ENCODE measurements at places on chromosomes 5 and 9. TPM values are rescaled to one million over a fixed set of nuclear protein-coding genes. Genes with fewer than 3 reads are reported as not detected.

SHLD3 gene
- total RNA-seq = 3.1 TPM

STPG3 gene
- not detected for total RNA-seq

CTXN3 gene
- not detected for total RNA-seq

FOXD4 gene
- not detected for total RNA-seq

ERAP2 gene
- 7.0 TPM for total RNA-seq

ANKRD34B gene
- total RNA-seq = not detected

SETD9 gene
- 8.8 TPM for total RNA-seq

ZNF618 gene
- 14.4 TPM for total RNA-seq

KCTD16 gene
- 0.05 TPM for total RNA-seq

MYORG gene
- 7.4 TPM for total RNA-seq

RAB3C gene
- total RNA-seq = 0.27 TPM

CKMT2 gene
- total RNA-seq = 0.44 TPM

CYLC2 gene
- not detected for total RNA-seq

FSD1L gene
- 1.9 TPM for total RNA-seq

C7 gene
- total RNA-seq = not detected

PNPLA7 gene
- 0.34 TPM for total RNA-seq

PMPCA gene
- 62.0 TPM for total RNA-seq

PTGES gene
- total RNA-seq = 0.30 TPM

SLC6A18 gene
- not detected for total RNA-seq

IFNA13 gene
- not detected for total RNA-seq

AQP7 gene
- 0.07 TPM for total RNA-seq

SPATA31D4 gene
- total RNA-seq = not detected

LIX1 gene
- total RNA-seq = not detected

GAS1 gene
- under 0.01 TPM for total RNA-seq

ZNF300 gene
- total RNA-seq = 3.4 TPM

TLE1 gene
- 41.6 TPM for total RNA-seq

Data from mammary microvascular endothelial cell (primary cell).